ENCODE measurements at places on chromosomes 16 and 17.

GRCh38 chr16:77277141-77277540 is 77.9 kb downstream of the SYCE1L start:
- no peak for DNase-seq

DNA sequence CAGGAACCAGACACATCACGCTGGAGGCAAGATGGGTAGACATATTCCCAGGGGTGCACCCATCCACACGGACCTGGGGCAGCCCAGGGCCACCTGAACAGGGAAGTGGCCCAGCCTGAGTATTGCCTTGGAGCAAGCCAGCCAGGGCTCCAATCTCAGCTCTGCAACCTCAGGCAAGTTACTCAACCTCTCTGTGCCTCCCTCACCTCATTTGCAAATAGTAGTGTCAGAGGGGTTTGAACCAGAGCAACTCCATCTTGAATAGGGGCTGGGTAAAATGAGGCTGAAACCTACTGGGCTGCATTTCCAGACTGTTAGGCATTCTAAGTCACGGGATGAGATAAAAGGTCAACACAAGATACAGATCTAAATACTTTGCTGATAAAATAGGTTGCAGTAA is 35.1 kb upstream of the SNN start:
- no peak for DNase-seq

- no peak for DNase-seq
Observed at GRCh38 chr16:4291699-4292098, 18.9 kb upstream of the TFAP4 start.

- DNase-seq = no peak
Observed at GRCh38 chr17:46976626-46977270, 2.3 kb downstream of the RPRML start.

DNA sequence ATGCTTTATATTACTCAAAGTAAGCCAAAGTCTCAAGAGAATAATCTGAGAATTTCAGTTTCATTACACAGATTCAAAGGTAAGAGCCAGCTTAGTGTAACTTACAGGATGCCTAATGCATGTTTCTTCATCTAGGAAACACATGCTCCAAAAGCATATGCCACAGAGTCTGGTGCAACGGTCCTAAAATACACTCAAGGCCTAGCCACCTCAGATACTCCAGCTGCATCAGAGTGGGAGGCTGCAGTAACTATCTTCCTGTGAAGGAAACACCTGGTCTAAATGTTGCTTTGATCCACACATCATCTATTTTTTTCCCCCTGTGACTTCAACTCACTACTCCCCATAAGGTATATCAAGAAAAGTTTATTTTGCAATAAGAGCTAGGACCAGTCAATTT is 51.6 kb upstream of the CORO6 start:
- no peak for DNase-seq

DNA sequence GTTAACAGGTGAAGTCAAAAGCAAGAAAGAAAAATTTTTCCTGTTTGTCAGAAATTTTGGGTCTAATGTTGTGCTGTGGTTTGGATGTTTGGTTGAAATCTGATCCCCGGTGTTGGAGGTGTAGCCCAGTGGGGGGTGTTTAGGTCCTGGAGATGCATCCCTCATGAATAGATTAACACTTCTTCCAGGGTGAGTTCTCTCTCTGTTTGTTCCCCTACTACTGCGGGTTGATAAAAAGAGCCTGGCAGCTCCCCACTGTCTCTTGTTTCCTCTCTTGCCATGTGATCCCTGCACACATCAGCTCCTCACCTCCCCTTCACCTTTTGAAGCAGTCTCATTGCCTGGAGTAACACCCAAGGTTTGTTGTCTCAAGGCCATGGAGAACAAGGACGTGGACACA is 14.6 kb upstream of the CDH8 start:
- no peak for DNase-seq

DNA sequence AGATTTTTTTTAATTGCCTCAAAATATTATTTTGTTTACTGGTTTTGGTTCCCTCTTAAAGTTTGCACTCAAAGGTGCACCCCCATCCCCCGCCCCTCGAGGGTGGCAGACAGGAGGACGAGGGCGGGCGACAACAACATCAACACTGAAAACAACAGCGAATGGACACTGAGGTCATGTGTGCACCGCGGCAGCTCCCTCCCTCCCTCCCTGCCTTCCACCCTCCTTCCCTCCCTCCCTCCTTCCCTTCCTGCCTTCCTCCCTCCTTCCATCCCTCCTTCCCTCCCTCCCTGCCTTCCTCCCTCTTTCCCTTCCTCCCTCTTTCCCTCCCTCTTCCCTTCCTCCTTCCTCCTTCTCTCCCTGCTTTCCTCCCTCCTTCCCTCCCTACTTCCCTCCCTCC is 1.5 kb upstream of the OSGIN1 start:
- DNase-seq = no peak

DNA sequence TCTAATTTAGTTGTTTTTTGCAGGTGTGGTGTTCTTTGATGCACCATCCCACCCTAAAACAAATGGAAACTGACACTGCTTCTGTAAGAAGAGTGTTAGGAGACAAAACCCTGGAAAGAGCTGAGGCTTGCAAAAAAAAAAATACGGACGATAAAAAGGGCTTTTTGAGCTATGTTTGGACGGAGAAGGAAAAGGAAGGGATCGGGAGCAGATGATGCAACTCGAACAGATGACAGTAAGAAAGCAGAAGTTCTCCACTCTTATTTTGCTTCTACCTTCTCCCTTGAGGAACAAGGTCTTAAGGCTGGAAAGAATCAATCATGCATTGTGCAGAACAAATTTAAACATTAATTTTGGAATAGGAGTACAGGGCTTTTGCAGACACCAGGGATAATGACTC is 136.7 kb downstream of the MAF start:
- no peak for DNase-seq

GRCh38 chr16:21656795-21657768 is 4.7 kb upstream of the IGSF6 start:
- peak; percentile 53 for DNase-seq

DNA sequence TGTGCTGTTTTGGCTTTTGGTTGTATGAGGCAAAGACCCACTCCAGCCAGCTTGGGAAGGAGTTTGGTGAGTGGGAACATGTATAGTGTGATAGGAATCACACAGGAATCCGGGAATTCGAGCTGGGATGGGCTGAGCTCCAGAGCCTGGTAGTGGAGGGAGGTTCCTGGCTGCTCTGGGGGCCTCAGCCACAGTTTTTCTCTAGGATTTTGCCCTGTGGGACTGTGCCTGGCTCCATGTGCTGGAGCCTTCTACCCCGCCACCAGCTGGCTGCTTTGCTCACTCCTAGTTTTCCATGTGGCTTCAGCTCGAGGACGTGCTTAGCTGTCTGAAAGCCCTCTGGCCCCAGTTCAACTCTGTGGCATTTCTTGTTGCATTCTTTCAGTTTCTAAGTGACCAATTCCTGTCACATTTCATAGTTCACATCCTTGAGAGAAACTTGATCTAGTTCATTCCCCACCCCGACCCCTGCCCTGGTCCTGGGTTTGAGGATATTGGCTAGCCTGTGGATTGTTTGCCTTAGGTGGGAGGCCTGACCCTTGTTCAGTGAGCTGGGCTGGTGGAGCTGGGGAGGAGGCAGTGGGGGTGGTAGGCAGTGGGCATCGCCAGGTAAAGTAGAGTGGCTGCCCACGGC is 5.0 kb downstream of the SEC14L1 start:
- peak; percentile 96 for DNase-seq

DNA sequence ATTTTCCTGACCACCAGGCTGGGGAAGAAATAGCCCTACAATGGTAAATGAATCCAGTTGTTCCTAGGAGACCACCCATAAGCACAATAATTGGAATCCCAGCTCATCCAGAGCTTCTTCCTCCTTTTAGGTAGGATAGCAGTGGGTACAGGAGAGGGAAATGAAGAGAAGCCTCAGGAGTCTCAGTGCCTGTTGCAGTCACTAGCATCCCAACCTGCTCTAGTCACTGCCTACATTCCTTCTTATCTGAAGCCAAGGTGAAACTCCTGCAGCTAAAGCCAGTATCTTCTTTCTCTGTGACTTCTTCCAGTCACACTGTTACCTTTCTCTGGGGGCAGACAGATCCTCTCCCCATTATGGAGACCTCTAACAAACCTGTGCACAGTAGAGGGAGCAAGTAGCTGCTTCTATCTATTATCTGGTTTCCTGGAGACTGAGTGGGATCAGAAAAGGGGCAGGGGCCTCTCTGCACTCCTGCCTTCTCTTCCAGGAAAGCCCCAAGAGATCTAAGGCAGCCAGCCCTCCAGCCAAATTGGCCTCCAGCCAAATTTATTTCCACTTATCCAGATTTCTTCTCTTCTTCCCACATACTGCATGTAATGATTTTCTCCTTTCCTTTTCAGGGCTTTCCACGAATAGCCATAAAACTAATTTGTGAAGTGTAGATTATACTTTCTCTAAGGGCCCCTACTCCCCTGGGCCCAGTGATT is 85.5 kb downstream of the SSH2 start:
- DNase-seq = peak; percentile 41

DNA sequence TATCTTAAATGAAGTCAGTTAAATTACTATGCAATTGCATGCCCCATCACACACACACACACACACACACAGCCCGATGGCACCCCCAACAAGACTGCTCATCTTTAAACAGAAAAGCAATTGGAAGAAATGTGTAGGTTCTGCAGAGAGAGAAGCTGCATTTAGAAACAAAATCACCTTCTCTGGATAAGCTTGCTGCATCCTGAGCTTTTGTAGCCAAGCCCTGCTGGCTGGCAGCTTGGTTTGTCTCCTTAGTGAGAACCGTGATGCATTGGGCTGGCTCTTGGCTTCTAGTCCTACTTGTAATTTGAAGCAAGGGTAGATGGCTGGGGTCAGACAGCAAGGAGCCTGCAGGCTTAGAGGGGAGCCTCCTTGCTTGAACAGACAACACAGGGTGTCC is 153.8 kb downstream of the SOX9 start:
- DNase-seq = no peak

DNA sequence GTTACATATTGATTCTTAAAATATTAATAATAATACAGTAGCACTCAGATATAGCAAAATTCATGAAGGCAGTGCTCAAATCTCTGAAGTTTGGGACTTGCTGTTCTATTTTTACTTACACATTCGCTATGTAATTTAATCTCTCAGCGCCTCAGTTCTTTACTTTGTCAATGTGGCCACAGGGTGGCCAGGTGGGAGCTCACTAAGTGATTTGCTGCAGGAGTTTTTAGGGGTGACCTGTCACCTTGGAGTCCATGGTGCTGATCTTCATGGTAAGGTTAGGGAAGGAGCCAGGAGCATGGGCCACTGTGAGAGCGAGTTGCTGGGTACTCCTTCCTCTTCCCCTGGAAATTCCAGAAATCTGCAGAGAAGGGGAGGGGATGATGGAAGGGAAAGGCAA is 28.1 kb downstream of the VWA3A start:
- DNase-seq = no peak

GRCh38 chr16:62077998-62078397 is 41.8 kb upstream of the CDH8 start:
- peak; percentile 15 for DNase-seq

GRCh38 chr17:47884905-47885730 is 10.9 kb upstream of the SP2 start:
- DNase-seq = no peak

DNA sequence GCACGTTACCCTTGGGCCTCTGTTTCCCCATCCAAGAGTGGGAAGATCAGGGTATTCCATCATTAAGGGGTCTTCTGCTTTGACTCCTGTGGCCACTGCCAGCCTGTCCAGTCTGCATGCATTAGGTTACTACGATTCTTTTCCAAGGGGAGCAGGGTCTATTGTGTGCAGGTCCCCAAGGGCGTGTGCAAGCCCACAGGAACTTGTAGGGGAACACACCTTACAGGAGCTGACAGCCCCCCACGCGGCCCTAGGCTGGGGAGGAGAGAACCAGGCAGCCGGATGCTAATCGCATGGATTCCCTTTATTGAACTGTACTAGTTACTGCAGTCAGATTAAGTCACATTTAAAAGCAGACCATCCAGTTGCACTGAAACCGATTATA is 116.7 kb downstream of the C16orf78 start:
- DNase-seq = no peak

GRCh38 chr16:56226187-56226586 is 34.9 kb downstream of the GNAO1 start:
- no peak for DNase-seq

- DNase-seq = no peak
Observed at GRCh38 chr17:48001197-48001596, 30.3 kb downstream of the CDK5RAP3 start.

DNA sequence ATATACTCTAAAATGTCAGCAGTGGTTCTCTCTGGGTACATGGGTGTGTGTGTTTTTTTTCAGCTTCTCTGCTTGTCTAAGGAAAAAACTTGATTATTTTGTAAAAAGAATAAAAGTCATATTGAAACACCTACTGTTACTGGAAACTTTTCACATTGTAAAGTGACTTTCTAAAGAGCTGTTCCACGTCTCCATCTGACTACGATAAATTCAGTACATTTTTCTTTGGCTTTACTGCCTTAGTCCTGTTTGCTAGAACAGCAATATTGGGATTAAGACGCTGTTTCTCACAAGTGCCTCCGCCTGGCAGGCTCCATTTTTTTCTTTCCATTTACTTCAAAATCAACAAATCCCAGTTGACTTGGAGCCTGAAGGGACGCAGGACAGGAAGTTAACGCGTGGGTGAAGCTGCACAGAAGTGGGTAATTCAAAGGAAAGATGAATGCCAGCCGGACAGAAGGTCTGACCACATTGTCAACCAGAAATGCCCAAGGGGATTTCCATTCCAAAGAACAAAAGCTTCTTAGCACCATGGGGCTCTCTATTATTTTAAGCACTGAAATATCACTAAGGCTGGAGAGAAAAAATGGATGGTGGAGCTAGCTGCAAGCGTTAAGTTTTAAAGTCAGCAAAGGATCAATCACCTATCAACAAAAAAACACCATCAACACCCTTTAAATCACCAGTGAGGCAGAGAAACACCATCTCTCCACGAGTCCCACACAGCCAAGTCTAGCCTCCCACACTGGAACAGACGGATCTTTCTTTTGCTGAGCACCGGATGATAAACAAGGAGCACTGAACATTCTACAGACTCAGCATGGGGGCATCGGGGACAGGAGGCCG is 8.4 kb downstream of the GLOD4 start:
- DNase-seq = no peak

DNA sequence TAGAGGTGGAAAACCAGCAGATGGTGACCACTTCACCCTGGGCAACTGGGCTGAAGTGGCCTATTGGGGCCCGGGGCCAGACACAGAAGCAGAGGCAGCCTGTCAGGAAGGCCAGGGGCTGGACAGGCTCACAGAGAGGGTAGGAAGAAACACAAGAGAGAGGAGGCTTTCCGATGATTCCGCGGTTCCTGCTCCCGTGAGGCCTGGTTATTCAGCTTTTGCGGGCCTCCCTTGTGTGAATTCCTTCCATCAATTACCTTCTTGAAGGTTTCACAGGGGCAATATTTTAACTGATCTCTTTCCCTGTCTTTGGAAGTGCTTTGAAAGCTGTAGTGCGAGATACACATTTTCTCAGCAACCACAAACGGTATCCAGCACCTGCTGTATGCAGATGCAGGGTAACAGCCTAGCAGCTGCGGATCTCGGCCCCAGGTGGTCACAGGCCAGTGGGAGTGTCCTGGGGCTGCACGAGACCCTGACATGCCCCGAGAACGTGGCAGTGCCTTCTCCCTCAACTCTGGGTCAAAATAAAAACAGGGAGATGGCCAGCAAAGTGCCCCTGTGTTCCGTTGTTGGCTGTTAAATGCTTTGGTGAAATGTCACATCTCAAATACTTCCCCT is 11.6 kb upstream of the CMIP start:
- no peak for DNase-seq

Measured in fibroblast of skin of scalp (primary cell).